ENCODE measurements at places on chromosomes 5 and 9.

- no peak for DNase-seq
Observed at GRCh38 chr9:34555002-34555348, 32.2 kb upstream of the ENHO start.

- no peak for DNase-seq
Observed at GRCh38 chr9:117491491-117491890, 76.6 kb upstream of the ASTN2 start.

- DNase-seq, result no peak
Observed at GRCh38 chr9:125049212-125050049, 93.9 kb downstream of the SCAI start.

GRCh38 chr5:111083323-111083722 is 8.8 kb upstream of the WDR36 start:
- no peak for DNase-seq

DNA sequence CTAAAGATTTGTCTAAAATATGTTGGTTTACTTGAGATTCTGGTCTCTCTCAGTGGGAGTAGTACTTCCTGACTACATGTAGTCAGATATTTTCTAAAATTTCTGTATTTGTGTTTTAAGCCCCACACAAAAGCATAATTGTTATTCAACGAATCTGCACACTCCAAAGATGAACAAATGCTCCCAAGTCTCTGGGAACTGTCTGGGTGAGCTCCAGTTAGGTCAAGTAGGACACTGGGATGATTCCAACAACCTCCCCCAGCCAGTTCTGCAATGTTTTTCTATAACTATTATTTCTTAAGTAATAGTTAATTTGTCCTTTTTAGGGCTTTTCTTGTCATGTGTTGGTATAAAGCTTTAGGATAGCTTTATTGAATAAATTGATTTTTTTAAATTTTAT is 174.6 kb downstream of the FAM174A start:
- no peak for DNase-seq

DNA sequence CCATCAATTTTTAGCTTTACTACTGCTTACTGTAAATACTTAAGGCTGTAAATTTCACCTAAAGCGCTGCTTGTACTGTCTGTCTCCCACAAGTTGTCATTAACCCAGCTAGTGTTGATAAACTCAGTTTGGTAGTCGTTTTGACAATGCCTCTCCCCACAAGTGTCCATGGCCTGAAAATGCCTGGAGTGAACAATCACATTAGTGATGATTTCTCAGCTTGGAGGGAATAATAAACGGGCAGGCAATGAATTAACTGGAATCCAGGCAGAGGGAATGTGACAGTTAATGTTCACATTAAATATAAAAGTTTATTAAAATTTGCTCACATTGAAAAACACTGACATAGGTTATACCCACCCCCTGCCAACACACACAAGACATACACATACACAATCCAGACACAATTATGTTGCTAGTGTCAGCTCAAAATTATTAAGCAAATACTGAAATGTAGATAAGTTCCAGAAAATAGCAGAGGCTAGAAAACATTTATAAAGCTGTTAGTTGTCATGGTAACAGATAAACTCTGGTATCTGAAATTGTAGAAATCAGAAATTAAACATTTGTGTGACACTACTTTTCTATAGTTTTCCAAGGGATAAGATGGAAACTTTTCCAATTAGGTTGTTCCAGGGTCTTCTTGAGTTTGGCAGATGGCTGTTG is 341.9 kb downstream of the DIRAS2 start:
- no peak for DNase-seq

GRCh38 chr9:90783552-90783951 is 18.1 kb upstream of the SYK start:
- DNase-seq, result no peak

DNA sequence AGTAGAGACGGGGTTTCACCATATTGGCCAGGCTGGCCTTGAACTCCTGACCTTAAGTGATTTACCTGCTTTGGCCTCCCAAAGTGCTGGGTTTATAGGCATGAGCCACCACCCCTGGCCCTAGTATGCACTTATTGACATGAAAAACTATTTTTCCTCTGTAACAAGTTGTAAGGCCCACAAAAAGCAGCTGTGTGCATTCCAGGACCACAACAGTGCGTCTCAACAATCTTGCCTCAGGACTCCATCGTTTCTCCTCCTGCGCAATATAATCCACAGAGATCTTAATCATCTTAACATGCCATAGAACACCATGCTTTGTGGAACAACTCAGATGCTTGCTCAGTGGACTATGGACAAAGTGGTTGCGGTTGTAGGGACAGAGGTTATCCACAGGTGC is 10.2 kb downstream of the OR2V1 start:
- DNase-seq, result no peak

DNA sequence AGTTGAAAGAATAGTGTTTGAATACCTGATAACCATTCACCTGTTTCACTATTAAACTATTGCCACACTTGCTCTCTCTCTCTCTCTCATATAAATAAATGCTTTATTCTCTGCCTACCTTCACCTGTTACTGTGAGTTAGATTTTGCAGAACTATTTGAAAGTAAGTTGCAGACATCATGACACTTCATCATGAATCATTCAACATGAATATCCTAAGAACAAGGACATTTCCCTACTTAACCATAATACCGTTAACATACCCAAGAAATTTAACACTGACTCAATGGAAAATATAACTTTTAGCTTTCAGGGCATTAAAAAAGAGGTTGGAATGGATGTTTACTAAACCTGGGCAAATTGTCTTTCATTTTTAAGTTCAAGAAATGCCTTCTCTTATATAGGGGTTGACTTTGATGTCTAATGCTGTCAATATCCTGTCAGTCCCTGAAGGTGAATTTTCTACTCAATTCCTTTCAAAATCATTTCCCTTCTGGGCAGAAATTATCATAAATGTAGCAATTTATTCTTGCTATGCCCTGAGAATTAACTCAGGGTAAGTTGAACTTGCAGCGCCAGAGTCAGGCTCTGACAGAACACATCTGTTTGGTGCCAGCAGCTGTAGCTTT is 582.6 kb upstream of the TLE4 start:
- DNase-seq, result no peak

DNA sequence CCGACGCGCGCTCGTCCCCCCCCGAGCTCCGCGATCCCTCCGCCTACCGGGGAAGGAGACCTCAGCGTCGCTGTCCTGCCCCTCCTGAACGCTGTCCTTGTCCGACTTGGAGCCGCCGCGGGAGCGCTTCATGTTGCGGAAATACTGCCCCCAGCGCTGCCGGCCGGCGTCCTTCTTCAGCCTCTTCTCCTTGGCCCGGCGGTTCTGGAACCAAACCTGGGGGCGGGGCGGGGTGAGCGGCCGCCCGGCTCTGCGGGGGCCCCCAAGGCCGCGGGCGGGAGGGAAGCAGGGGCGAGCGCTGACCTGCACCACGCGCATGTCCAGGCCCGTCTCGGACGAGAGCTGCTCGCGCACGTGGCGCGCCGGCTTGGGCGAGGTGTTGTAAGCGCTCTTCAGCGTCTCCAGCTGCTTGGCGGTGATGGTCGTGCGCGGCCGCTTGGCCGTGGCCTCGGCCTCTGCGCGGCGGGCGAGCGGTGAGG is 6.3 kb downstream of the LHX3 start:
- no peak for DNase-seq

GRCh38 chr5:98458004-98458403 is 315.5 kb upstream of the RGMB start:
- no peak for DNase-seq

- DNase-seq, result no peak
Observed at GRCh38 chr5:179755022-179755421, 22.4 kb downstream of the MAML1 start.

DNA sequence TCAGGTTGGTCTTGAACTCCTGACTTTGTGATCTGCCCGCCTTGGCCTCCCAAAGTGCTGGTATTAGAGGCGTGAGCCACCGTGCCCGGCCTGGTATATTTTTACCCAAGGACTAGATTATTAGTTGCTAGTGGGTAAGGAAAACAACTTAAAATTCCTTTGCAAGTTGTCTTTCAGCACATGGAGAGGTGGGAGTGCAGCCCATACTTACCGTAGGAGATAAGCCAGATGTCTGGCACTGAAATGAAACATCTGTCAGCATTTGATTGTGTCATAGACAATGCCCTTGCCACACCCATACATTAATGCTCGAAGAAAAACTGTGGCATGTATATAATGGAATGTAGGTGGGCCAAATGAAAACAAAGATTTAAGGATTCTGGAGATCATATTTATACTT is 36.6 kb upstream of the ANKH start:
- DNase-seq, result no peak

- no peak for DNase-seq
Observed at GRCh38 chr5:3963652-3964051, 368.0 kb downstream of the IRX1 start.

All from CD14-positive monocyte (primary cell).